ENCODE measurements at places on chromosomes 4 and X. TPM values are rescaled to one million over a fixed set of nuclear protein-coding genes. Genes with fewer than 3 reads are reported as not detected.

Gene NXT2
- total RNA-seq: 7.9 TPM

Gene FAM47A
- total RNA-seq: not detected

Gene VCX3A
- not detected for total RNA-seq

Gene CLCN5
- 2.3 TPM for total RNA-seq

Gene TMEM154
- total RNA-seq: 0.07 TPM

Gene CT45A10
- total RNA-seq: 0.51 TPM

Gene LDOC1
- total RNA-seq: 103 TPM

Gene MAOA
- 0.80 TPM for total RNA-seq

Gene GPRASP3
- 2.9 TPM for total RNA-seq

Gene DNAAF6
- not detected for total RNA-seq

Gene CT45A5
- total RNA-seq: 0.09 TPM

Gene RBM47
- 36.7 TPM for total RNA-seq

Gene AFP
- 2.6 TPM for total RNA-seq

Gene SLC2A9
- 0.50 TPM for total RNA-seq

Gene ETDA
- total RNA-seq: not detected

Gene SPP1
- total RNA-seq: 167 TPM

Gene CT45A9
- not detected for total RNA-seq

Gene CHRDL1
- total RNA-seq: 0.05 TPM

Gene CXCL1
- 4.3 TPM for total RNA-seq

Gene ALAS2
- not detected for total RNA-seq

Gene ZGRF1
- total RNA-seq: 4.2 TPM

Gene MAGEB2
- total RNA-seq: not detected

Gene ZNF732
- not detected for total RNA-seq

All from A549 treated with dexamethasone at 1 μM for 4 hours (cell line).